T-helper 9 cell (primary cell): ENCODE measurements at places on chromosomes 7 and 10.
A peak's percentile ranks its signal among the peaks of the same experiment; 100 is the strongest.

- no peak for DNase-seq
Measured at GRCh38 chr7:95881597-95881996, 109.2 kb downstream of the DYNC1I1 start.

DNA sequence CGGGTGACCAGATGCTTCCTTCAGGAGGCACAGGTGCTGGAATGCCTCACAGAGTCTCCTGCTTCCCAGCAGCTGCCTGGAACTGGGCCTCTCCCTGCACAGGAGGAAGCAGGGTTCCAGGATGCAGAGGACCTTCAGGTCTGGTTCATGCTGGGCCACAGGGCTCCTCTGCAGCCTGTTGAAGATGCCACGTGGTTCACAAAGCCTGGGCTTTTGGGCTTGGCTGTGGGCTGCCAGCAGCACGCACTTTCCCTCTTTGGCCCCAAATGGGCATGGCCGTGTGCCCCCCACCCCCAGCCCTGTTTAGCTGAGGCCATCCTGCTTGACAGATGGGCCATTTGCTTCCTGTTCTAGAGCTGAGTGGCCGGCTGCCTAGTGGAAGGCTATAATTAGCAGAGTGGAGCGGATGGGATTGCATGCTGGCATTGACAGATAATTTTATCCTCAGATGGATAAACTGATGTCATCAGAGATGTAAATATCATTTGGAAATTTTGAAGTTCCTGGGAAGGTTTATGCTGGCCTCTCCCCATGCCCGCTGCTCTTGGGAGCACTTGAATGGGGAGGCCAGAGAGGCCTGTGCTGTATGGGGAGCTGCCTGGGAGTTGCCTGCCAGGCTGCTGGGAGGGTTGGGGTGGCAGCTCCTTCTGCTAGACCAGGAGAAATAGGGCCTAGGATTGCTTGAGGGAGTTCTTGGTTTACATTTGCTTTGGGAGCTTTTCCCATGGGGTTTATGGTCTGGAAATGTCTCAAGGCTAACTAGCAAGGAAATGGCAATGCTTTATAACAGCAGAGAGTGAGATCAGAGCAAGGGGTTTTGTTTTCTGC lies 28.2 kb downstream of the TSPAN15 start:
- no peak for DNase-seq

GRCh38 chr7:19872094-19872493 lies 98.7 kb upstream of the TMEM196 start:
- DNase-seq: no peak

GRCh38 chr7:53035499-53036412 lies at the start of gene POM121L12:
Gene POM121L12 (plus strand): TSS chr7:53035633. CDS start chr7:53035672, 39 bp downstream.
- DNase-seq: no peak

DNA sequence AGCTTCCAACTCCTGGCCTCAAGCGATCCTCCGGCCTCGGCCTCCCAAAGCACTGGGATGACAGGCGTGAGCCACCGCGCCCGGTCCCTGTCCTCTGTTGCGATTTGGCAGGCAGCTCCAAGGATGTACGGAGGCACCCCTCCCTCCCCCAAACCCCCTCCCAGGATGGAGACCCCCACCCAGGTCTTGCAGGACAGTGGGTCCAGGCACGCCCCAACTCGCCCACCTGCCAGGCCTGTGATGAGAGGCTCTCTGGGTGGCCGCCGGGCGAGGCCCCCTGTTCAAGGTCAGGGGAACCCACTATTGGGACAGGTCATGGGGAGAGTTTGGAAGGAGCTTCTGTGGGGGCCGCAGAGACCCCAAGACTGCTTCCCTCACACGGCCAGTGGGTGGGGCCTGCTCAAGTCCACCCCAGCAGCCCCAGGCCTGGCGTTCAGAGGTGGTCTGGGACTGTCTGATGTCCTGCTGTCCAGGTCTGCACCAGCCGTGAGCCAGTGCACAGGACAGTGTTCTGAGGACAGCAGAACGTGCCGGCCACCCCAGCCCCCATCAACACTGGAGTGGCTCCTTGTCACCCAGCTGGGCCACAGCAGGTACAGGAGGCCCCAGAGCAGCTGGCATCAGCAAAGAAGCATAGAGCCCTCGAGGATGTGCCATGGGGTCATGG lies 2.5 kb downstream of the ADAP1 start:
- DNase-seq: no peak

GRCh38 chr7:83550100-83550499 lies 98.8 kb downstream of the SEMA3E start:
- no peak for DNase-seq

DNA sequence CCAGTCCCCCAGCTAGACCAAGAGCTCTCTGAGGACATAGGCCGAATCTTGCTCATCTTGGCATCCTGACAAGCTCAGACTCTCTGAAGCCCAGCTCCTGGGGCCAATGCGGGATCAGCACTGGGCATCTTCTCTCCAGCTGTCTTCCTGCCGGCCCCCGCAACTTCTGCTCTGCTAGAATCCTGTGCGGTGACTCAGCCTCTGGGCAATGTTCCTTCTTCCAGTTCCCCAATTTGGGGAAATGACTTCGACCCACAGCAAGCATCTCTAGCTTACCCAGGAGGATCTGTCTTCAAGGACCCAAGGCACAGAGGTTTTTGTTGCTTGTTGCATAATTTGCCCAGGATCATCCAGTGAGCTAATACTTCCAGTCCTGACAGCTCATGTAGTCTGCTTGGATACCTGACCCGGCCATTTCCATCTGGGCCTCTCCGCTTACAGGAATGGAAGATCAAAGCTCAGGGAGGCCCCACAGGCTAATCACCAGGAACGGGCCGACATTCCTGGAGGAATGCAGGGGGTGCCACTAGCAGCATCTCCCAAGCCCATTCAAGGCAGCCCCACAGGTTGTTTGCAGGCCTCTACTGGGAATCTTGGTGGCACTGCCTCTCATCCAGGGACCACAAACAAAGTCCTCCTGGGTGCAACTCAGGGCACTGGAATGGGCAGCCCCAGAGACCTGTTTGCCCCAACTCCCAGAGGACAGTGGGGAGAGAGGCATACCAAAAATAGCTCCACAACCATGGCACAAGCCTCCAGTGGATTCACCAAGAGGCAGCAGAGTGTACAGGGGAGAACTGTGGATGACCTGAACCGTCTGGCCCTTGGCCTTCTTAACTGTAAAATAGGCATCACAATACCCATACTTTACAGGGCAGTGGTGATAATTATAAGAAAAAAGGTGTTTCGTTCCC lies 151.9 kb downstream of the NEURL1 start:
- DNase-seq: no peak

GRCh38 chr7:99407872-99408378 lies 472 bp downstream of the PDAP1 start:
- DNase-seq: peak; percentile 35

GRCh38 chr7:45574669-45575500 lies 717 bp downstream of the ADCY1 start:
- no peak for DNase-seq

GRCh38 chr7:44264221-44264931 lies 61.0 kb downstream of the CAMK2B start:
- no peak for DNase-seq

DNA sequence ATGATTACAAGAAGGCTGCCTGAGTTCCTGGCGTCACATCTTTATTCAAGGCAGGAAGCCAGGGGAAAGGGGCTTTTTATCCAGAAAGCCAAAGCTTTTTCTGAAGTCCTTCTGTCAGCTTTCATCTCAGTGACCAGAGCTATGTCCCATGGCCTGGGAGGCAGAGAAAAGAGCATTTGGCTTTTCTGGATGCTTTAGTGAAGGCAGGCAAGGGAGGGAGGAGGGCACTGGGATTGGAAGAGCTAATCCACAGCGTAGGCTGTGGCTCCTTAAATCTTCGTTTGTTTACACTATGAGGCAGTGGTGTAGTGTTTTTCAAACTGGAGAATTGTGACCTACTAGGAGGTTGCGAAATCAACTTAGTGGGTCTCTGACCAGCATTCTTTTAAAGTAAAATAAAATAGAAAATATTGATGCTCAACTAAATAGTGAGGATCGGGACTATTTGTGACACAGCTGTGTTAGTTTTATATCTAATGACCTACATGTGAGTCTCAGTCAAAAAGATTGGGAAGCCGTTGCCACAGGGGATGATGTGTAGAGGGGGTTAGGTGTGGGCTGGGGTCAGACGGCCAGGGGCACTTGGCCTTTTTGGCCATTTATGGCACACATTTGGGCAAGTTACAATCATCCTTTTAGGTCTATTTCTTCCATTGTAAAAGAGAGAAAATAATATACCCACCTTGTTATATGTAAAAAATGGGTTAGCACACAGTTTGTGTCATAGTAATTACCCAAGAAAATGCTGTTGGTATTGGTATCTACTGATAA lies 14.1 kb downstream of the CRYGN start:
- no peak for DNase-seq

- DNase-seq: no peak
Measured at GRCh38 chr10:86829472-86829871, 73.1 kb downstream of the BMPR1A start.
